ENCODE measurements at places on chromosomes 3 and 15.

GRCh38 chr3:197907196-197907595 lies 42.8 kb upstream of the RPL35A start:
- DNase-seq = peak; percentile 6

GRCh38 chr3:46733026-46733800 lies 15.5 kb upstream of the PRSS50 start:
- no peak for DNase-seq

- DNase-seq = peak; percentile 97
These were observed 35.2 kb upstream of the GREM1 start for GRCh38 chr15:32682569-32682968.

GRCh38 chr3:151169262-151169947 lies 33.6 kb downstream of the GPR171 start:
- DNase-seq = no peak

Data from fibroblast of skin of right quadriceps (primary cell).